ENCODE measurements at places on chromosomes 2 and 18. TPM values are rescaled to one million over a fixed set of nuclear protein-coding genes. Genes with fewer than 3 reads are reported as not detected.

GRCh38 chr2:164065038-164065437 lies 329.2 kb upstream of the FIGN start:
- no peak overlapping the region for H3K4me3 ChIP-seq
- H3K27me3 ChIP-seq: no peaks in the 10 kb centered on the region
- H3K36me3 ChIP-seq: no peaks in the 10 kb centered on the region
- no peak overlapping the region for H3K27ac ChIP-seq

GRCh38 chr2:55616551-55617174 lies 759 bp downstream of the PPP4R3B start:
- H3K27ac ChIP-seq: peak overlapping the region; percentile 96
- H3K4me3 ChIP-seq: peak overlapping the region; percentile 94
- peaks cover 8% of the 10 kb centered on the region for H3K4me1 ChIP-seq
- H3K36me3 ChIP-seq: peaks cover 12% of the 10 kb centered on the region
- no peaks in the 10 kb centered on the region for H3K27me3 ChIP-seq

- no peak overlapping the region for H3K27ac ChIP-seq
- no peak overlapping the region for H3K4me3 ChIP-seq
- DNase-seq: no peak
- H3K4me1 ChIP-seq: peaks cover 3% of the 10 kb centered on the region
- H3K36me3 ChIP-seq: peaks cover 11% of the 10 kb centered on the region
Measured at GRCh38 chr18:35470435-35470834, 27.3 kb downstream of the INO80C start.

DNA sequence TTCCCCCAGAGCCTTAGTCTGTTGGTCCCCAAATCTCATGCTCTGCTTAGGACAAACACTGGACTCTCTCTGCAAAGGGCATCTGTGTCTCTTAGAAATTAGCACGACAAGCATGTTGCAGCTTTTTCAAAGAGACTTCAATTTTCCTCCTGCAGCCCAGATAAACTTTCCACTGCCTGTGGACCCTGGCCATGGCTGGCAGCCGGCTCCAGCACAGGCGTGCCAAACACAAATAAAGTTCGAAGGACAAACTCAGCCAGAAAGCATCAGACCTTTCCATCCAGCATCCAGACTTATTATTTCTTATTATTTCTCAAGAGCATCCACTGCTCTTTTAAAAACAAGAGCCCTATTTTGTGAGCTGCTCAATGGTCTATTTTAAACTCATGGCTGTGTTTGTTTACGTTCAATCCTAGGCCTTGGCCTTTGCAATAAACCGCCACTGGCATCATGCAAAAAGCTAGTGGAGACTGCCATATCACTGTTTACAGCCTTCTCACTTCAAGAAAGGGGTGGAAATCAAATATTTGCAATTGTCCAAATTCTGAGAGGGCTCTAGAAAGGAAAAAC lies 300.8 kb downstream of the BCL11A start:
- H3K27me3 ChIP-seq: no peaks in the 10 kb centered on the region
- DNase-seq: no peak
- no peak overlapping the region for H3K27ac ChIP-seq
- H3K36me3 ChIP-seq: no peaks in the 10 kb centered on the region

GRCh38 chr2:228675091-228675490 lies 493.6 kb upstream of the SPHKAP start:
- H3K27ac ChIP-seq: no peak overlapping the region
- no peak for DNase-seq
- no peaks in the 10 kb centered on the region for H3K27me3 ChIP-seq
- H3K4me1 ChIP-seq: no peaks in the 10 kb centered on the region
- H3K4me3 ChIP-seq: no peak overlapping the region

GRCh38 chr2:31243053-31243452 lies 9.1 kb downstream of the EHD3 start:
- H3K27me3 ChIP-seq: no peaks in the 10 kb centered on the region
- H3K4me3 ChIP-seq: no peak overlapping the region
- H3K36me3 ChIP-seq: peaks cover 4% of the 10 kb centered on the region
- no peaks in the 10 kb centered on the region for H3K4me1 ChIP-seq

DNA sequence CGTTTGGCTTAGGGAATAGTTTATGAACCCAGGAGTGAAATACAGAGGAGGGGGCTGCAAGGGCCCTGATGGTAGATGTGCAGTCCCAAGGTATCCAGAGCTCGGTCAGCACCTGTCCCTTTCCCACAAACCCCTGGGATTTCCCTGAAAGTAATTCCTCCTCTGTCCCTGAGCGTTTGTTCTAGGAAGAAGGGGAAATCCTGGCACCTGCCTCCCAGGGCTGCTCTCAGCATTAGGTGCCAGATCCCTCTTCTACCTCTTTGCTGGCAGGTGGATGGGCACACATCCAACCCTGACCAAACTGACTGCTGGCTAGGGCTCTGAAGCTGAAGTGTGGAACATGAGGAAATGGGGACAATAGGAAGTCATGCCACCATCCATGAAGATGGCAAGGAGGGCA lies 824.0 kb downstream of the SLC4A3 start:
- H3K27ac ChIP-seq: no peak overlapping the region
- no peak for DNase-seq
- H3K27me3 ChIP-seq: no peaks in the 10 kb centered on the region
- H3K4me3 ChIP-seq: no peak overlapping the region
- H3K4me1 ChIP-seq: no peaks in the 10 kb centered on the region
- H3K36me3 ChIP-seq: no peaks in the 10 kb centered on the region

DNA sequence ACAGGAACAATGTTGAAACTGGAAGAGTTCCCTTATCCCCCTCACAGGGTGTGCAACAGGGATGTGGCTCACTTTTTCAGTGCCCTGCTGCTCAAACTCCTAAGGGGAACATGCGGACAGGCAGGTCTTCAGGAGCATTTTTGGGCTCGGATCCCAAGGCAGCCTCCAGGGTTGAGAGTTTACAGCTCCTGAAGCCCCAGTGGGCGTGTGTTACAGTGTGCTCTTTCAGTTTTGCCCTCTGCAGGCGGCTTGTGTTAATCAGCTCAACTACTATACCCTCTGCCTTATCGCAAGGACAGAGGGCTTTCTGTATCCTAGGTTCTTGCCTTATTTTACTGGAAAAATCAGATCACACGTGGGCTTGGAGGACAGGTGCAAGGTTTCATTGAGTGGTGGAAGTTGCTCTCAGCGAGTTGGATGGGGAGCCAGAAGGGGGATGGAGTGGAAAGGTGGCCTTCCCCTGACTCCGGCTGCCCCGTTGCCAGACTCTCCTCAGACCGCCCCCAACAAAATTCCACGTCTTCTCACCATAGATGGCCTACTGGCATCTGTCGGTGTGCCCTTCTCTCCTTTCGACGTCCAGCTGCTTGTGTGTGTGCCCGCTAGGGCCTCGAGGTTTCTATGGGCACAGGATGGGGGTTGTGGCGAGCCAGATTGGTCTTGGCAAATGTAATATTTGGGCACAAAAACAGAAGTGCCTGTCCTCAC lies 541.9 kb downstream of the TMX3 start:
- H3K36me3 ChIP-seq: no peaks in the 10 kb centered on the region
- H3K27ac ChIP-seq: no peak overlapping the region
- no peaks in the 10 kb centered on the region for H3K27me3 ChIP-seq

DNA sequence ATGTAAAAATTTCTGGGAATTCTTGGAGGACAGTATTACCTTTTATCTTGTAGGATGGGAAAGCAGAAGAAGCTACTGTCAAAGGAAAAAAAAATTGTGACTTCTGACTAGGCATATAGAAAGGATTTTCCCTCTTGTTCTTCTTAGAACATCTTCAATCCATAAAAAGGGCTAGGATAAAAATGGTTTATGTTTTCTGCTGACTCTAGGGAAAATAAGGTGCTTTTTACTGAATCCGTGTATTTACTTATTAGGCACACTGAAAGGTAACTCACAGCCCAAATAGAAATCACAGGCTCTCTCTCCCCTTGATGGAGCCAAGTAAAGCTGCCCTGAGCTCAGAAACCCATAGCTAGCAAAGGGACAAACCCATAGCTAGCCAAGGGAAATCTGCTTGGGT lies 74.6 kb downstream of the EPAS1 start:
- DNase-seq: no peak
- H3K36me3 ChIP-seq: peaks cover 12% of the 10 kb centered on the region
- no peaks in the 10 kb centered on the region for H3K4me1 ChIP-seq
- no peak overlapping the region for H3K27ac ChIP-seq
- no peak overlapping the region for H3K4me3 ChIP-seq

DNA sequence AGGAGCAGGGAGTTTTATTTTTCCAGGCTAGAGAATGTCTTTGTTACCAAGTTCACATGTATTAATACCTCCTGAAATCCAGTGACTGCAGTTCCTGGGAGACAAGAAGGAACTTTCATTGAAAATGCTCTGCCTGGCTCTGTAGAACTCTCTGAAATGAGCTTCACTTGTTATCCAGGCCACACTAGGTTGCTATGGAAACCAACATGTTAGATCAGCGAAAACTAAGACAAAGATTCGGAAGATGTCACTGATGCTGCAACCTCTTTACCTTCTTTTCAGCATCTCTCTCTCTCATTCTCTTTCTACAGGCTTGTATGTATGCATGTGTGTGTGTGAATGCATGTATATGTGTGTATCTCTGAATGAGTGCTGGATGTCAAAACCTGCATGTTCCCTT lies 218.5 kb downstream of the TRIB2 start:
- no peak overlapping the region for H3K4me3 ChIP-seq
- H3K36me3 ChIP-seq: no peaks in the 10 kb centered on the region
- H3K27me3 ChIP-seq: no peaks in the 10 kb centered on the region
- no peak overlapping the region for H3K27ac ChIP-seq

DNA sequence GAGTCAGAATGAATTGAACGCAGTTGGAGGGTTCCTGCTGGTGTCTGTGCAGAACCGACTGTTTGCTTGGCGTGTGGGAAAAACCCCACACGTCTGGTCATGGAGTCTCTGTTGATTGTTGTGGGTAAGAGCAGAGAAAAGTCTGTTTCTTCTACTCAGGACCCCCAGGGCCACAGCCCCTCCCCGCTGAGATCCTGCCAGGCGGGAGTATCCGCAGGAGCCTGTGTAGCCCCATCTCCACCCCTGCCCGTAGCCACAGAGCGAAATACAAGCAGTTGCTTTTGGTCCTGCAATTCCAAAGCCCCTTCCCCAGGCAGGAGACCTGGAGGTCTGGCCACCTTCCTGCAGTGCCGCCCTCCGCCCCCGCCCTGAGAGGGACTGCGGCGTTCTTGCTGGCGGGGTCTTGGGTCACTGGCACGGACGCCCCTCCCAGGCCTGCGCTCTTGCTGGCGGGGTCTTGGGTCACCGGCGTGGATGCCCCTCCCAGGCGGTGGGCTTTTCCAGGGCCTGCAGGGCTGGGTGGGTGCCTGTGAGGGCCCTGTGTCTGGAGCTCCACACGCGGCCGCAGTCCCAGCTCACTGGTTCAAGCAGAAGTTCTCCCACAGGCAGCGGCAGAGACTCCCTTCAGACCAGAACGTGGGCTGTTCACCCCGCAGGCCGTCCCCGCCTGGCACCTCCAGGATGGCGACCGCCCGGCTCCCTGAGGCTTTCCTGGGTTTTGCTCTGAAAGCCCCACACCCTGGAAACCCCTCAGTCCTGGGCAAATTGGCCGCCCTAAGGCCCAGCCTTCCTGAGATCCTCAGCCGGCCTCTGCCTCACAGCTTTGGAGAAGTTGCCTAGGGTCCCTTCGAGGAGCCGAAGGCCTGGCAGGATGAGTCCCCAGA lies 76.0 kb upstream of the CTDP1 start:
- no peaks in the 10 kb centered on the region for H3K4me1 ChIP-seq
- no peaks in the 10 kb centered on the region for H3K27me3 ChIP-seq
- H3K36me3 ChIP-seq: no peaks in the 10 kb centered on the region
- no peak overlapping the region for H3K4me3 ChIP-seq
- no peak for DNase-seq
- no peak overlapping the region for H3K27ac ChIP-seq

DNA sequence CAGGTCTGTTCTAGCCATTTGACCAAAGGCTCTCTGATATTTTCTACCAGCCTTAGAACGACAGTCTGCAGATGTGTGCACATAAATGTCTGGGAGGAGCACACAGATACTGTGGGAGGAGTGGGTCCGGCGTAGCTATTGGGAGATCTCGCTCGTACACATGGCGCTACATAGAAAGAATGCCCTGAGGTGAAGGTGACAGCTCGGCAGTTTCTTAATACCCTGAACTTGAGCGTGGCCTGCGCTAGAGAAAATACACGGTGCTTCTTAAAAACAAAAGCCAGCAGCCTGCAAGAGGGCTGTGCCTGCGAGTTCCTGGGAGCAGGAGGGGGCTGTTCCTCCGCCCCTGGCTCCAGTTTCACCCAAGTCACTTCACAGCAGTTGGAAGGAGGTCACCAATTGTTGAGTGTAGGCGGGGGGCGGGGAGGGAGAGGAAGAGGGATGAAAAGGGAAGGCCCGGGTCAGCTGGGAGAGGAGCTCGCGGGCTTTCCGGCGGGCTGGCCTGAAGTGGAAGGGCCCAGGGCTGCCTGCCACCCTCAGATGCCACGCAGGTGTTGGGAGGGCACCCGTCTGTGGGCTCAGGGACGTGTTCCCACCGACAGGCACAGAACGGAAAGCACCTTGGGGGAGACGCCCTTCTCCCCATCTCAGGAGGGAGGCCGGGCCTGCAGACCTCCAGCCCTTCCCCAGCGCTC lies 124.7 kb upstream of the ZNF516 start:
- H3K4me1 ChIP-seq: peaks cover 15% of the 10 kb centered on the region
- peak; percentile 57 for DNase-seq
- peak overlapping the region; percentile 14 for H3K27ac ChIP-seq
- peak overlapping the region; percentile 25 for H3K4me3 ChIP-seq

GRCh38 chr2:133516405-133517026 lies 51.7 kb downstream of the NCKAP5 start:
- no peaks in the 10 kb centered on the region for H3K36me3 ChIP-seq
- no peak overlapping the region for H3K4me3 ChIP-seq
- H3K27ac ChIP-seq: no peak overlapping the region
- H3K27me3 ChIP-seq: no peaks in the 10 kb centered on the region
- DNase-seq: no peak

DNA sequence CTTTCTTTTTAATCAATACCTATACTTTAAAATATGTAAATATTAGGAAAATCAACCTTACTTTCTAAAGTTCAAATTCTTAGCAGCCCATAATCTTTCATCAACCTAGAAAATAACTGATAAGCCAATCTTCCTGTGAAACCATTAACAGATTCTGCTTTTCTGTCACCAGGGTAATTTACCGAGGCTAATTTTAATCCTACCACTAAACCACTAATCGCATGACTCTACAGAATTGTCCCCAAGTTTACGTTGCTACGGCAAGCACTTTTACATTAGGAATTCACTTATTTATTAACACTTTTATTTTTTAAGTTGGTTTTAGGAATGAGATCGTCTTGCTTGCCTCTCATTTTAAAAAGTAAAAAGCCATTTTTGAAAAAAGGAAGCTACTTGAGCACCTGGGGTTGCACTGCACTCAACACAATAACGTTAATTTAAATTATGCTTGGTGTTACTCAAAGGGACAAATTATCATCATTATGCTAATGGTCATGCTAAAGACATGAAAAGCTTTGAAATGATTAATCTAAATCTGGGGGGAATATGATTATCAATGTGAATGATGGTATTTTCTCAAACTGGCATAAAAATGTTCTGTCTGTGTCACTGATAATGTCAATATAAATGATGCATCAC lies 10.2 kb downstream of the ZNF516 start:
- DNase-seq: no peak
- H3K36me3 ChIP-seq: peaks cover 2% of the 10 kb centered on the region
- H3K4me3 ChIP-seq: no peak overlapping the region
- peak overlapping the region; percentile 86 for H3K27ac ChIP-seq
- peaks cover 30% of the 10 kb centered on the region for H3K4me1 ChIP-seq
- H3K27me3 ChIP-seq: no peaks in the 10 kb centered on the region

Gene CCL20
- polyA plus RNA-seq: 11.4 TPM

Gene MLPH
- polyA plus RNA-seq: 31.8 TPM

Gene MTA3
- 34.0 TPM for polyA plus RNA-seq

Gene GALNT5
- 14.3 TPM for polyA plus RNA-seq

All from large intestine (tissue), 12 donors.